NCI-H1930 (cell line): ENCODE measurements at places on chromosomes 3 and 15.

DNA sequence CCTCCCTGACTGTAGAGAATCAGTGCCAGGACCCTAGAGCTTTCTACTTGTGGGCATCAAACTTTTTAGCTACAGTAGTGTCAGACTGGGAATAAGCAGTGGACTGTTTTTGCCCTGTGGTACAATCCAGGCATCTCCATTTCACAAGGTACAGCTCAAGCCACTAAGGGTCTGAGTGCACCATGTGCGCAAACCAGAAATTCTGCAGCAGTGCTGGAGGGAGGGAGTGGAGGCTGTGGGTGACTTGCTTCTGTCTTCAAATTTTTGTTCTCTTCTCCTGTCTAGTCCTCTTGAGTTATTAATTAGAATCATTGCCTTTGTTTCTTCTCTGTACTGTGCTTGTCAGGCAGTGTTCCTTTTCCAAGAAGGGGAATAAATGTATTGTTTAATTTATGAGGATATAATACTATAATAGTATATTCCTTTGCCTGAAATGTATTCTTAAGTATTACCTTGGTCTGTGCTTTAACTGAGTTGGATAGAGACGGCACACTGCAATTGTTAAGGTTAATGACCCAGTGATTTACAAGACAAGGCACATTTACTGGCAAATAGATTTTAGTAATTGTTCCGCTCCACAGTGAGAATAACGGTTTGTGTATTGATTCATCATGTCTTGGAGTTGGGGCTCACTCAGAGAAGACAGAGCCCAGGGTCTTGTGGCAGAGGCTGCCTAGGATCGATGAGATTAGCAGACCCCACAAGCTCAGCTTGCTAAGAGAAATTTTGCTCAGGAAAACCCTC, 390.6 kb upstream of the CFAP20DC start:
- no peak for DNase-seq

GRCh38 chr3:31013843-31014242, 119.4 kb upstream of the GADL1 start:
- DNase-seq: no peak

- DNase-seq: no peak
These were observed 48.3 kb downstream of the MRPL3 start for GRCh38 chr3:131454501-131454900.

- DNase-seq: no peak
These were observed 54.0 kb upstream of the ABHD2 start for GRCh38 chr15:89034305-89034704.
